Cardiac fibroblast (primary cell): ENCODE measurements at places on chromosomes 6 and 20.

DNA sequence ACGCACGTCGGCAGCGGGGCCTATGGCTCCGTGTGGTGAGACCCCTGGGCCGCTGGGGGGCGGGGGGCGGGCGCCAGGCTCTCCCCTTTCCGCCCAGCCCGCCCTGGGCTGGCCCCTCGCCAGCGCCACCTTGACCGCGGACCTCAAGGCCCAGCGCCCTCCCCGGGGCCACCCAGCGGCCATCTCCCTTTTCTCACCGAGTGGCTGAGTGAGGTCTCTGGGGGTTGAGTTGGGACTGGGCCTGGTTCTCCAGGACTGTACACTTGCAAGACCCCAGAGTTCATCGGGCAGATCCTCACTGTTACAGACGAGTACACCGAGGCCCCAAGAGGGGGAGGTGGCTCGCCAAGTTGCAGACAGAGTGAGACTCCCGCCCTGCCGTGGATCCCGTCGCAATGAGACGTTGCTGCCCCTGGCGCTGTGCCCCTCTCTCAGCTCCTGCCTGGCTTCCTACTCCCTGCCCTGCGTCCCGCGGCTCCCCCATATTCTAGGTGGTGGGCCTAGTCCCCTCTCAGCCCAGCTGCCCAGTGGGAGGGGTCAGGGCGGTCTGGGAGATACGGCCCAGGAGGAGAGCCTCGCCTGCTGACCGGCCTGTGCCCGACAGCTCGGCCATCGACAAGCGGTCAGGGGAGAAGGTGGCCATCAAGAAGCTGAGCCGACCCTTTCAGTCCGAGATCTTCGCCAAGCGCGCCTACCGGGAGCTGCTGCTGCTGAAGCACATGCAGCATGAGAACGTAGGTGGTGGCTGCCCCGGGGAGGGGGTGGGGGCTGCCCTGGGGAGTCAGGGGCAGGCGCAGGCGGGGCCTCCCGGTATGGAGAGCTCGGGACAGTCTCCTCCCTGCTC is 576 bp downstream of the MAPK13 start:
- peak; percentile 36 for DNase-seq

DNA sequence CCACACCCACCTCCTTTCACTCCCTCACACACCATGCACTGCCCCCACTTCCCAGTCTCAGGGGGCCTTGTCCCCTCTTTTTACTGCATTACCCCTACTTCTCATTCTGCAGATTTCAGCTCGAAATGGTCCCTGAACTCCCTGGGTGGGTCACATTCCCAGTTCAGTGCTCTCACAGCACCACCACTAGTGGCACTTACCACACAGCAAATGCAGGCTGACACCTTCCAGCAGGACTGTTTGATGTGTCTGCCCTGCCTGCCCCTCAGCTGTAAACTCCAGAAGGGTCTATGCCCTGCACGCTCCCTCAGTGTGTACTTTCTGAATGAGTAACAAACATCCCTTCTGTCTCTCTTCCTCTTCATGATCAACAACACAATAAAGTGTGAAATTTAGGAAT is 4.0 kb downstream of the DYNLT1 start:
- DNase-seq: no peak

- DNase-seq: no peak
Measured at GRCh38 chr20:21575981-21576740, 62.3 kb upstream of the NKX2-2 start.

GRCh38 chr6:134391205-134391604 is 73.3 kb upstream of the SGK1 start:
- no peak for DNase-seq

DNA sequence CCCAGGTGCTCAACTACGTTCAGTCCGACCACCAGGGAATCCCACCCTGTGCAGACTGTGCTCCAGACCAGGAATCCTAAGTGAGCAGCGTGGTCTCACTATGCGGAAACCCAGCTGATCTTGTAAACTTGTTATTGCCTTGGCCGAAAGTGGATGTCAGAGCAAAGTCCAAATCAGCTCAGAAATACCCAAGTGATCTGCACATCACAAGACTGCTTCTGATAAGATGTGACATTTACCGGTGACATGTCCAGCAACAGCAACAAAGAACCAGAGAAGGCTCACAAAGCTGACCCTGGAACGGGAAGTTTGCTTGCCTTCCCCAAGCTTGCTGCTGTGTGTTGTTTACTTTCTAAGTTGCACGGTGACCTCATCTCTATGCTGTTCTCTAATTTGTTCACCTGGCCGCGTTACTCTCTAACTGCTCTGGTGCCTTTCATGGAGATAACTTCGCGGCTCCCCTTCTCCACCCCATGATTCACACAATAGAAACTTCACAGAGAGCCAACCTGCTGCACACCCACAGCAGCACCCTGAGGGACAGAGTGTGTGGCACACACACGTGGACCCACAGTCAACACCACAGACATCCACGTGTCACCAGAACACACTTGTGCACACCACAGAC is 1.7 kb downstream of the BNIP5 start:
- DNase-seq: no peak

- DNase-seq: no peak
Measured at GRCh38 chr6:26489996-26490964, 9.8 kb upstream of the BTN1A1 start.

DNA sequence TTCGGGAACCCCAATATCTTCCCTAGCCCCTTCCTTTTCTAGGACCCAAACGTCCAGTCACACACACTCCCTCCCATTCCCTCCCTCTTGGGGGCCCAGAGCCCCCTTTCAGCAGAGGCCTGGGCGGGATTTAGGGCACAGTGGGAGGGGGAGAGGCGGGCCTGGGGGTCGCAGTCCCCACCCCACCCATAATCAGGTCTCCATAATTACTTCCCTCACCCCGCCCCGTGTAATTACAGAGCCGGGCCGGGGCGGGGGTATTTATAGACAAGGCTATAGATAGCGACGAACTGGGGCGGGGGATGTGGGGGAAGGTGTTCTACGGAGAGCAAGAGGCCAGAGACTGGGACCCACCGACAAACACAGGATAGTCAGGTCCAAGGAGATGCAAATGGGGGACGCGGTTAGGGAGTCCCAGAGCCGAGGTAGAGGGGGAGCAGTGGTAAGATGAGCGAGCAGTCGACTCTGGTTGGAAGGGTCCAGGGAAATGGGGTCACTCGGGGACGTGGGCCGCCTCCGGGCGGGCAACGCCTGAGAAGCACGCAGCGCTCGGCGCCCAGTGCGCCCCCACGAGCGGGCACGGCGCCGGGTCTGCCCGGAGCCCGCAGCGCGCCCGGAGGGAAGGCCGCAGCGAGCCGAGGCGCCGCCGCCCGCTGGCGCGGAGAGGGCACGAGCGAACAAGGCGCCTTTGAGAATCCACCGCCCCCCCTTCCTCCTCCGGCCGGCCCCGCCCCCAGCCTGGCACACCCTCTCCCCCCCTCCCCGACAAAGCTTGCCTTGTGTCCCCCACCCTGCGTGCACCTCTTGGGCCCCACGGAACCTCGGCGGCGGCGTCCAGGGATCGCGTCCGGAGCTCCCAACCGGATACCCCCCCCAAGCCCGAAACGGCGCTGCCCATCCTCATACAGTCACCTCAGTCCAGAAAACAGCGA is 670 bp upstream of the COL11A2 start:
- DNase-seq: no peak

DNA sequence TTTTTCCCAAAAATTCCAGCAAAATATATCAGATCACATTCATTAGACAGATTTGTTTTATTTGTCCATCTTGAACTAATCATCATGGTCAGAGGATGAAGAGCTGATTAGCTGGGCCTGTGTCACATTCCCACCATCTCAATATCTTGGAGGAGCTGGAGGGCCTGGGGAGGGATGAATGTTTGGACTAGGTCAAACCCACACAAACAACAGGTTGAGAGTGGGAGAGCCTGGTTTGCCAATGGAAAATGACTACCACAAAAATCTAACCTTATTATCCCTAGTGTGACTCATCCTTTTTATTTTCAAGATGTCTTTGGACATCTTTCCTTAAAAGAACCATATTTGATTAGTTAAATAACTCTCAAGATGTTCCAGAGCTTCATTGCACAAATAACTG is 242.4 kb downstream of the OGFRL1 start:
- DNase-seq: no peak

- no peak for DNase-seq
Measured at GRCh38 chr20:278607-279571, 11.7 kb downstream of the C20orf96 start.
